ENCODE measurements at places on chromosomes 7 and 10.

DNA sequence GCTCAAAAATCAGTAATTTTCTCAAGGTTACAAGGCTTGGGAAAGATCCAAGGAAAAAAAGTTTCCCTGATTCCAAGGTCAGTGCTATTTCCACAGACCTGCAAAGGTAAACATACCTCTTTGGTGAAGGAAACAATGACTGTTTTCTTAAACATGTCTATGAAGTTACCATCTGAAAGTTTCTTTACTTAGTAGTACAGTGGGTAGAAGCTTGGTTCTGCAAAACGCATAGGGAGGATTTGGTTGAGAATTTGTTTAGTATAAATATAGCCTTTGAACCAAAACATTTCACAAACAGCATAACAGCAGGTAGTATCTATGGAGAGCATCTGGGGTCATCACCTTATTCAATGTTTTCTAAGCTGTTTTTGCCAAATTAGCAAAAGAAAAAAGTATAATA is 169.6 kb downstream of the CCSER2 start:
- no peak for DNase-seq

- DNase-seq = no peak
These were observed 33.2 kb downstream of the WBP1L start for GRCh38 chr10:102776779-102777456.

GRCh38 chr10:88041243-88042159 is 178.1 kb downstream of the PTEN start:
- DNase-seq = no peak

DNA sequence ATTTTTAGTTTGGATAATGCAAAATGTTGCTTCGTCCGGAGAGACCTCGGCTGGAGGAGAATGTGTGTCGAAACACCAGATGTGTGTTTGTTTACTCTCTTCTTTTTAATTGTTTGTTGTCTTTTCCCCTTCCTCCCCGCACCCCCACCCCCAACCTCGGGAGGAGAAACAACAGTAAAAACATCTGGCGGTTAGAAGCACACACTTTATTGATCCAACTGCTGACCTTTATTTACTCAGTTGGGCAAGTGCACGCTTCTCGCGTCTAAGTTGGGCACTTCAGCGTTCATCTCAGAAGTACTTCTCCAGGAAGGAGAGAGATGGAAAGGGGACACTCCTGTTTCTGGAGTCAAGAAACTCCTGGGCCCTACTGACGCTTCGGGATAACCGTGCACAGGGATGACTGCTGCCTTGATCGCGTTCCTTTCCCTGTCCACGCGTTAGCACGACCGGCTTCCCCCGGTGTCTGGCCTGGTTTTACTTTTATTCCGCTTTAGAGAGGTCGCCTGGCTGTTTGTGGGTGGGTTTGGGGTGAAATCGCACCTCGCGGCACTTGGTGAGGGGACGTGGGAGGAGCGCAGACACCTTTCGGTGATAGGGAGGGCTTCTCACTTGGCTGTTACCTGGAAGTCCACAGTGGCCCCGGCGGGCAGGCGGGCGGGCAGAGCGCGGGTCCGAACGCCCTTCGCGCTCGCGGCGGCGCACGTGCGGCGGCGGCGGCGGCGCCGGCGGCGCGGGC is 168.3 kb upstream of the PPP1R3A start:
- no peak for DNase-seq

GRCh38 chr10:62540389-62540788 is 166.2 kb downstream of the ZNF365 start:
- no peak for DNase-seq

DNA sequence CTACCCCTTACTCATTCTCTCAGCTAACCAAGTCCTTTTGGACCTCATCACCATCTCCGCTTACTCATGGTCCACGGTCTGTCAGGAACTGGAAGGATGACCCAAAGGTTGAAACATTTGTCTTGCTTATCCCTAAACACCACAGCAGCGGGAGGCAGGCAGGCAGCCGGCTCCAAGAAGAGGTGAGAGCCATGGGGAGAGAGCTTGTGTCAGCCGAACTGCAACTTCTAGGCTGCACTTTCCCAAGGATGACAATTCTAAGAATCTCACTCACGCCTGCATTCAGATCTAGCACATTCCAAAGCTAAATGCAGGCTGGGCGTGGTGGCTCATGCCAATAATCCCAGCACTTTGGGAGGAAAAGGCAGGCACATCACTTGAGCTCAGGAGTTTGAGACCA is 86.0 kb downstream of the SPDYE5 start:
- no peak for DNase-seq

GRCh38 chr7:21543528-21544302 is 876 bp downstream of the DNAH11 start:
- DNase-seq = no peak

DNA sequence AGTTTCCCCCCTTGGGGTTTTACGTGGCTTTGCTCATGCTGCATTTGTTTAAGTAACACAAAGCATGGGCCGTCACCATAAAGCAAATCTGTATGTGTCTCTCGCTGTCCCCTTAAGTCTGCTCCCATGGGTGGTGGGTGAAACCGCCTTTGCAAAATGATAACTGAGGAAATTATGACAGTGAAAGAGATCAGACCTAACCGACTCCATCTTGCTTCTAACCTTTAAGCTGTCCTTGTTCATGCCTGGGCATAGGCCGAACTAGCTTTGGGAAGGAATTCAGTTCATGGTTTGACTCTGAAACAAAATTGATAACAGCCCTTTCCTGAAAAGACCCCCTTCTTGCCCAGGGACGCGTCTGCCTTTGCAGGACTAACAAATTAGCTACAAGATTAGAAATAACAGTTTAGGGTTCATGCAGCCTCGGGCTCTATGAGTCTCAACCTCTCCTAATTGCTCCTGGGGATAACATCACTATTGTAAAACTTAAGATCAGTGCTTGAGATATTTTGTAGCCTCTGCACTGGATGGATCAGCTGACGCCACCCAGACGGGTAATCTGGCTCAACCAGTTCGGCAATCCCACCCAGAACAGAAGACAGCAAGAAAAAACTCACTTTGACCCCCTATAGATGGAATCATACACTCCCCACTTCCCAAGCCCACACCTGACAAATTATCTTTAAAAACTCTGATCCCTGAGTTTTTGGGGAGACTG is 623.7 kb downstream of the TYW1 start:
- DNase-seq = no peak

DNA sequence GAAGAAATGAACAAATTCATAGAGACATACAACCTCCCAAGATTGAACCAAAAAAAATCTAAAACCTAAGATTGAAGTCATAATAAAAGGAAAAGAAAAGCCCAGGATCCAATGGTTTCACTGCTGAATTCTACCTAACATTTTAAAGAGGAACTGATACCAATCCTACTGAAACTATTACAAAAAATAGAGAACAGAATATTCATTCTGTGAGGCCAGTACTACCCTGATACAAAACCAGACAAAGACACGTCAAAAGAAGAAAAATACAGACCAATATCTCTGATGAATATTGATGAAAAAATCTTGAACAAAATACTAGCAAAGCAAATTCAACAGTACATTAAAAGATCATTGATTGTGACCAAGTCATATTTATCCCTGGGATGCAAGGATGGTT is 128.5 kb upstream of the STEAP1 start:
- no peak for DNase-seq

- DNase-seq = no peak
These were observed 41.1 kb upstream of the STMP1 start for GRCh38 chr7:135620980-135621850.

DNA sequence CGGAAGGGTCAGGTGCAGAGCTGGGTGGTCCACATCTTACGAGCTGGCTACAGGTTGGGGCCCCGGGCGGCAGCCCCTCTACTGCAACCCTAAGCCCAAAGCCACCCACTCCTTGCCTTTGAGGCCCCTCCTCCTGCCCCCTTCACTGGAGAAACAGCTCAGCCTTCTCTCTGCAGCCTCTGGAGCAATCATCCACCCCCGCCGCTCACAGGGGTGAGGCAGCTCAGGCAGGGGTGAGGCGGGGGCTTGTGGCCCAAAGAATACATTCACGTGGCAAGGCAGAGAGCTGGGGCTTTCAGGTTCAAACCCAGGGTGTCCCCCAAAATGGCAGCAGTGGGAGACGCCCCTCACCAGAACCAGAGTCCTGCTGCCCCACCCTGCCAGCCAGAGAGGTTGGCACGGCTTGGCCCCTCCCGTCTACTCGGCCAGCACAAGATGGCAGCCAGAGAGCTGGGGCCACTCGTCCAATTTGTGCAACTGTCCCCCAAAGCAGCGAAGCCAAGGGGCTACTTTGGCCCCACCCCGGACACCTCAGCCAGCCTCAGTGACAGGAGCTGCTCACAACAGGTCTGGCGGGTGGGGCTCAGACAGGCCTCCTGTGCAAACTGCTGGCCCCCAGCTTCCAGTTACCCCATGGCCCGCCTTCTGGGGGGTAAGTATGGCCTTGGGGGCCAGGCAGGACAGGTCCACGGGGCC is 7.2 kb downstream of the GNB2 start:
- DNase-seq = no peak

DNA sequence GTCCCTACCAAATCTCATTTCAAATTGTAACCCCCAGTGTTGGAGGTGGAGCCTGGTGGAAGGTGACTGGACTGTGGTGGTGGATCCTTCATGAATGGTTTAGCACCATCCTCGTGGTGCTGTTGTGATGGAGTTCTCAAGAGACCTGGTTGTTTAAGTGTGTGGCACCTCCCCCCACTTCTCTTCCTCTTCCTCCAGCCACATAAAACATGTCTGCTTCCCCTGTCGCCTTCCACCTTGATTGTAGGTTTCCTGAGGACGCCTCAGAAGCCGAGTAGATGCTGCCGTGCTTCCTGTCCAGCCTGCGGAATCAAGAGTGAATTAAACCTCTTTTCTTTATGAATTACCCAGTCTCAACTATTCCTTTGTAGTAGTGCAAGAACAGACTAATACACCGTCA is 21.0 kb downstream of the GRB10 start:
- no peak for DNase-seq

DNA sequence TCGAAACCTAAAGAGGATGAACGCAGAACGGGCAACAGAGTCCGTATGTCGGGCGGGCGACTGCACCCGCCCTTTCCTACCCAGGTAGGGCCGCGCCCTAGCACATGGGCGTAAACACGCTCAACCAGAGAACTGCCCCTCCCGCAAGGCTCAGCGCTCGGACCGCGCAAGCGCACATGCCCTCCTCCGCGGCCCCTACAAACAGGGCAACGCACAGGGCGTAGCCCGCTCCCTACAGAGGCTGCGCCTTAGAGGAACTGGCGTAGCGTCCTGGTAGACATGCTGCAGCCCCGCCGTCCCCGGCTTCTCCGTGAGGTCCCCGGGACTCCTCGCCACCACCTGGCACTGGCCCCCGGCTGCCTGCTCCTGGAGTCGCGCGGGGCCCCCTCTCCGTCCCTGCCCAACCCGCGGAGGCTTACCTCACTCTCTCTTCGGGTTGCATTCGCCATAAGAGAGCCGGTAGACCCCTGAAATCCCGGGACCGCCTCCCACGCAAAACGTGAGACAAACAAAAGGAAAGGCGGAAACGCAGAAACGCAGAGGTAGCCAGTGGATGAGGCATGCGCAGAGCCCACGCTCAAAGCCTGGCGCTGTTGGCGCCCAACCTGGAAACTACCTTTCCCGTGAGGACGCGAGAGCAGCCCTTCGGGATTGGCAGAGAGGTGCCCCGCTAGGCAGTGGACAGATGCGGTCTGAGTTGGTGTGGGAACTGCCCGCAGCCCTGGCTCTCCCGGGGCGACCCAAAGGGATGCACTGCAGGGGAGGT is at the start of gene ZNF33B:
TSS of gene ZNF33B (minus strand) at position 516 of the 766 bp plus-strand sequence. CDS start 1,642 bp downstream, outside the sequence.
- peak; percentile 80 for DNase-seq

DNA sequence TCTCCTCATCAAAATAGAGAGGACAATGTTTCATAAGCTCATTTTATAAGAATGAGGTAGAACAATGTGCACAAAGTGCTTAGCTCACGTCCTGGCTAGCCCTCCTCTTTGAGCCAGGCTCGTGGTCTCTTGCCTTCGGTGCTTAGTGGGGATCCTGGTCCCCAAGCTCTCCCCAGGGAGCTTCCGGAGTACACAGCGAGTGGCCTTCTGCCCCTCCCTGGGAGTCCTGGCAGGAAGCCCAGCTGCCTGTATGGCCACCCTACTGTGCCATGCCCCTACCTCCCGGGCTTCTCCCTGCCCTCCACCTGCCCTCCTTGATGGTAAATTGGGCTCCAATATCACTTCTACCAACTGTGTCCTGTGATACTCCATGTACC is 868 bp downstream of the MYO1G start:
- DNase-seq = no peak

GRCh38 chr7:17275749-17276671 is 22.4 kb upstream of the AHR start:
- no peak for DNase-seq

DNA sequence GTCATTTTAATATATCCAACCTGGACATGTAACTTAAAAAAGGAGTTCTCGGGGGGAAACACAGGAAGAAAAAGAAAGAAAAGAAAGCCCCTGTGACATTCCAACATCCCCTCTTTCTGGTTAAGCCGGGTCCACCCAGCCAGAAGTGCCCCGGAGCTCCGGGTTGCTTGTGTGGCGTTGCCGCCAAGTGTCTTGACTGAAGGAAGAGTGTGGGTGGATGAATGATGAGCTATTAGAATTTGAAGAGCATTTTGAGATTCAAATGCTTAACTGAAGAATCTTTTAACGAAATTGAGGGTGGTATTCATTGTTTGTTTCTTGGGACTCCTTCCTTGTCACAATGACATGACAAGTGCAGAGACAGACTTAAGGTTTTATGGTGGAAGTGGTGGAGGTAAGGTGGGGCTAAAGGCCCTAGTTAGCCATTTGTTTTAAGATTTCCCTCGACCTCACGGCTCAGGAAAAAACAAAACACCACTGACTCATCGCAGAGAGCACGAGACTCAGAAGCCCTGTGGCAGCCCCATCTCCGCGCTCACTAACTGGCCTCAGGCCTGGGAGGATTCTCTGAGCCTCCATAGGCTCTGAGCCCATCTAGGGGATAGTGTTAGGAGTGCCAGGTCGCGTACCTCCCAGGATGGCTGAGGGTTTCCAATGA is 1.8 kb upstream of the GLI3 start:
- no peak for DNase-seq

DNA sequence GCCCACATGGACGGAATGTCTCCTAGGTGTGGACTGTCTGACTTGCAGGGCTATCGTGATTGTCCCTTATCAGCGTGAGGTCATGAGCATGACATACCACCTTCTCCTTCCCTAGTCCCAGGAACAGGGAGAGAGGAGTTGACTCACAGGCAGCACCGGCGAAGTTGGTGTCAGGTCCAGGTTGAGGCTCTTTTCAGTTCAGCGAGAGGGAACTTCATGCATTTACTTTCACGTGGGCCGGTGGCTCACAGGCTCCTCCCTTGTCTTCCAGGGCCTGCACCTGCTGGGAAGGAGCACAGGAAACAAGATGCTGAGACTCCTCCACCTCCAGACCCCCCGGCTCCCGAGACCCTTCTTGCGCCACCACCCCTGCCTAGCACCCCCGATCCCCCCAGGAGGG is 46.1 kb downstream of the PROSER2 start:
- DNase-seq = no peak

DNA sequence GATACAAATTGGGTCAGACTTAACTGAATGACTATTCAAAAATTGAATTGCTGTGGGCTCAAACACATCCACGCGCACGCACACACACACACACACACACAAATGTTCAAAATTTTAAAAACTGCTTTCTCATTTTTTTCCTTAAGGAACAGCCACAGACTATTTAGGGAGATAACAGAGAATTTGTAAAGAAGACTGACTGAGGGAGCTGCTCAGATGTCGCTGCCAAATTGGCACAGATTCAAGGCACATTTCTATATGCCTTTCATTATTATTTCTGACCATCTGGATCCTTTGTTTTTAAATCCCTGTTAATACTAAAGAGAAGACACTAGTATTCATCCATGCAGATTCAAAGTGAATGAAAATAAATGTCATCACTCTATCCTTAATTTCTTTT is 154.8 kb downstream of the DGKB start:
- DNase-seq = no peak

Data from cortex of kidney (tissue), 1 donor.